Activated effector memory CD4-positive, alpha-beta T cell treated with Interleukin-2 at 50 U/mL for 16 hours (primary cell): ENCODE measurements at places on chromosomes 7 and 10.

GRCh38 chr7:142608630-142609428, 140.4 kb upstream of the PRSS1 start:
- DNase-seq = no peak

GRCh38 chr10:69467928-69468750, 16.9 kb downstream of the TSPAN15 start:
- DNase-seq = no peak

- no peak for DNase-seq
These were observed 40.3 kb downstream of the ARHGAP22 start for GRCh38 chr10:48564466-48565160.

GRCh38 chr10:24318517-24318916, 109.6 kb downstream of the KIAA1217 start:
- DNase-seq = no peak

DNA sequence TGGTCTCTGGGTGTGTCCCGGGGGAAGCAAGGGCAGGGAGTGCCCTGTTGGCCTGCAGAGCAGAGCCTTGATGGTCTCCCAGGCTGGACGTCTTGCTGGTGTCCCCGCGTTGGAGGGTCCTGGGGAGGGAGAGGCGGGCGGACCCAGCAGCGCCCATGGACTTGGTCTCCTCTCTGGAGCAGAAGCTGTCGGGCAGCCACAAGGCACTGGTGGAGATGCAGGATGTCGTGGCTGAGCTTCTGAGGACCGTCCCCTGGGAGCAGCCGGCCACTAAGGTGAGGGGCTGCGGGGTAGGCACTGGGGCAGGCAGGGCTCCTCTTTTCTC, 20.9 kb downstream of the TTYH3 start:
- DNase-seq = no peak

GRCh38 chr10:112375721-112376395, 1.9 kb downstream of the ACSL5 start:
- DNase-seq = peak; percentile 40

- DNase-seq = no peak
These were observed 3.0 kb downstream of the DOCK1 start for GRCh38 chr10:126908225-126908624.

DNA sequence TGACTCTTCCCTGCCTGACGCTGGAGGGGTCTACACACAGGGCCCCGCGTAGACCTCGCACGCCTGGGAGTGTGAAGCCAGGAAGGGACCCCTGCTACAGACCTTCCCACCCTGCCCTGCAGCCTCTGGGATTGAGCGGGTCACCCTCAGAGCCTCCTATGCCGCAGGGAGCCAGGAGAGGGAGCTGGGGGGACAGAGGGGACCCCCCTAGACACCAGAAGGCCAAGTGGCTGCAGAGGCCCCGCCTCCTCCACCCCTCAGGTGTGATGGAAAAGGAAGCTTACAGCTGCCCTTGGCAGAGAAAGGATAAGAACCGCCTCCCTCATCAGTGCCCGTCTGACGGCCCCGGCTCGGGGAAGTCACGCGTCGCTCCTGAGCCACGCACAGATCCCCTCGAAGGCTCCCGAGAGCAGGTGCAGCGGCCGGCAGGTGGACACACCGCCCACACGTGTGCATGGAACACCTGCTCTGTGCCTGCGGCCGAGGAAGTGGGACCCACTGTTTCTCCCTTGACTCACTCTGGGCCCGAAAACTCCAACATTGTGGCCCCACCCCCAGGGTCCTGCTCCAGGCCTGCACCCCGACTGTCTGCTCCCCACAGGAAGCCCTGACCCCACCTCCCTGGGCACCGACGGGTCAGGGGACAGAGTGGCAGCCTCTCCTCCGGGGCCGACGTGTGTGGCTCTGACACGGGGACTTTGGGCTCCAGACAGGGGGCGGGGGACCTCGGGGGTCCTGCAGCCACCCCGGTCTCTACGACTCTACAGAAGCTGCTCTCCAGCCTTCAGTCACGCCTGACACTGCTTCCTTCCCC, 73.3 kb downstream of the MICALL2 start:
- DNase-seq = no peak

DNA sequence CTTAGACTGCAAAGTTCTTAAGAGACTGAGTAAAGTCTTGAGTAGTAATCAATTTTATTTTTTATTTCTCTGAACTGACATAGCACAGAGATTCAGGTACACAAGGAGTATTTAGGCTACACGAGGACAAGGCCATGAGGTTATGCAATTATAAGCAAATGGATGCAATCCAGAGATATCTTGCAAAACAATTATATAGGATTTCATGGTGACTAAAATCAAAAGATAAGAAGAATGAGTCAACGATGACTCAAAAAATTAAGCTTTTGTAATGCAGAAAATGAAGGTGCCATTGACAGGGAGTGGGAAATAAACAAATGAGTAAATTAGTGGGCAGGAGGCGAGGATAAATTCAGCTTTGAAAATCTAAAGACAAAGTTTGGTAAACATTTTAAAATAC, 66.7 kb upstream of the MYO3A start:
- DNase-seq = no peak

DNA sequence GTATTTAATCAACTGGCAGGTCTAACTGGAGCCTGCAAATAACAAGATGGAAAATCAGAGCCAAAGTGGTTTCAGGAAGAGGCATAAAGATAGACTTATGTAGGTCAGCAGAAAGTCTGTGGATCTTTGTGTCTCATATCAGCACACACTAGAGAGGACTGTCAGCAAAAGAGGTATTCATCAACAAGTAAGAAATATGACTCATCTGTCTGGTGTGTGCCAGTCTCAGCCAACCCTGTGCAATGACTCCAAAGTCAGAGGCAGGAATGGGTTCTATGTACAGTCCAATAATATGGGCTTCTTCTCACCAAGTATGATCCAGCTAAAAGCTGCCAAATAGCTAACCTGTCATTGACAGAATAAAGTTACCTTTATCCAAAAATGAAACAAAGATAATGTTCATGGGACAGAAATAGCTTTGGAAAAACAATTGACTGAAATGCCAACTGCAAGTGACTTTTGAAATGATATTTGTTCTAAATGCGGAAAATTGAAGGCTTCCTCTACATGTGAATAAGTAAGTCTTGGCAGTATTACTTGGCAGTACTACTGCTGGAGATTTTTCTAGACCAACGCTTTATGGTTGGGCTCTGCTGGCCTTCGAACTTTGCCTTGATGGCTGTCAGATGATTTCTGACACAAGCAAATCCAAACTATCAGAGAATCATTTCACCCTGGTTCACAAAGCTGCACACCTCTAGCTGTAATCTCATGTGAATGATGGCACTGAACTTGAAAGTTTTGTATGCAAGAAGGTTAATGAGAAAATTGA, 272.3 kb upstream of the SEMA3C start:
- no peak for DNase-seq

DNA sequence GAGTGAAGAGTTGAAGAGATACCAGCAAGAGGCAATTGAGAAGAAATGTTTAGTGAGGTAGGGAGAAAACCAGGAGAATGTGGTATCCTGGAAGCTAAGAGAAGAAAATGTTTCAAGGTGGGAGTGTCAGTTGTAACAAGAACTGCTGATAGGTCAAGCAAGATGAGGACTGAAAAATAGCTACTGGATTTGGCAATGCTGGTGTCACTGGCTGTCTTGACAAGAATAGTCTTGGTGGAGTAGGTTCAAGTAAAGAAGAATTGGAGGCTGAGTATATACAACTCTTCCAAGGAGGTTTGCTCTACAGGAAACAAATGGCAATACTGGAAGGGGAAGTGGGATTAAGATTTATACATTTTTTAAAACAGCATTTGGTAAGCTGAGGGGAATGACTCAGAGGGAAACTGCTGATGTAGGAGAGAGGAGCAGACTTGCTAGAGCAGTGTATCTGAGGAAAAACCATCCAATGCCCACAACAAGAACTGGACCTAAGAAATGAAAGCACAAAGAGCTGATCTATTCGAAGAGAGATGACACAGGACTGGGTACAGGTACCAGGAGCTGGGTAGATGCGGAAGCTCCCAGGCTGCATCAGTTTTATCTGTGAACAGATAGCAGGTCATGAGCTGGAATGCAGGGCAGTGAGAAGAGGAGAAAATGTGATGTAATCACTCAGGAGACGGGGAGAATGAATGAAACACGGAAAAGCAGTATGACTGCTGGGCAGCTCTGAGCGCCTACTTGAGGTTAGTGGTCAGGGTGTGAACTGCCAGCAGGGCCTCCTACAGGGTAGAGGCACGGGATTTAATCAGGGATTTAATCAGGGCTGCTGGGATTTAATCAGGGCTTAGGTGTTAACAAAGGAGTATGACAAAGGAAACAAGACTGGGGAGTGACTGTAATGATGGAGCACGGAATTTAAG, 34.5 kb downstream of the FAM25A start:
- no peak for DNase-seq

- DNase-seq = no peak
These were observed 342.4 kb upstream of the GRM3 start for GRCh38 chr7:86301301-86301700.

DNA sequence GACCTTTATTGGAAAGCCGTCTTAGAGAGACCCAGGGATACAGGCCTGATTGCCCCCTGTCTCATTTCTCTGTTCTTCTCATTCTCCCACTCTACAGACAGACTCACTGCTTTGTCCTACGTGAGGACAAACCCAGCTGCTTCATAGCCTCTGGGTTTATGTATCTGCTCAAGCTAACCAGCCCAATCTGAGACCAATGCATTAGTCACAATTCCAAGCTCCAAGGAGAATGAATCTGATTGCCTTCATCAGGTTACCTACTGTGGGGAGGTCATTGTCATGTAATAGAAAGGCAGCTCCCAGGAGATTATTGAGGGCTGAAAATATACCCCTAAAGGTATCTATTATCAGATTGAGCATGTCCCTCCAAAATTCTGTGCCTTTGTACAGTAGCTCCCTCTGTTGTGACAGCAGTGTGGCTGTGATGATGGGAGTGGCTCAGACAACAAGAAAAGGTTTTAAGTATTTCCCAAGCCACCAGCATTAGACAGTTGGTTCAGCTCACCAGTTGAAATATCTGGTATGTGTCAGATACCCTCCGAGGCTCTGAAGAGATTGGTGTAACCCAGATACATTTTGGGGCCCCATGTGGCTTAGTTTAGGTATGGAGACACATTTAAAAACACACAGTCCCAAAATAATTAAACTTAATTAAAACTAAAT, 123.1 kb upstream of the EEPD1 start:
- DNase-seq = no peak

- no peak for DNase-seq
These were observed 27.3 kb upstream of the SYCE1 start for GRCh38 chr10:133592716-133593115.

DNA sequence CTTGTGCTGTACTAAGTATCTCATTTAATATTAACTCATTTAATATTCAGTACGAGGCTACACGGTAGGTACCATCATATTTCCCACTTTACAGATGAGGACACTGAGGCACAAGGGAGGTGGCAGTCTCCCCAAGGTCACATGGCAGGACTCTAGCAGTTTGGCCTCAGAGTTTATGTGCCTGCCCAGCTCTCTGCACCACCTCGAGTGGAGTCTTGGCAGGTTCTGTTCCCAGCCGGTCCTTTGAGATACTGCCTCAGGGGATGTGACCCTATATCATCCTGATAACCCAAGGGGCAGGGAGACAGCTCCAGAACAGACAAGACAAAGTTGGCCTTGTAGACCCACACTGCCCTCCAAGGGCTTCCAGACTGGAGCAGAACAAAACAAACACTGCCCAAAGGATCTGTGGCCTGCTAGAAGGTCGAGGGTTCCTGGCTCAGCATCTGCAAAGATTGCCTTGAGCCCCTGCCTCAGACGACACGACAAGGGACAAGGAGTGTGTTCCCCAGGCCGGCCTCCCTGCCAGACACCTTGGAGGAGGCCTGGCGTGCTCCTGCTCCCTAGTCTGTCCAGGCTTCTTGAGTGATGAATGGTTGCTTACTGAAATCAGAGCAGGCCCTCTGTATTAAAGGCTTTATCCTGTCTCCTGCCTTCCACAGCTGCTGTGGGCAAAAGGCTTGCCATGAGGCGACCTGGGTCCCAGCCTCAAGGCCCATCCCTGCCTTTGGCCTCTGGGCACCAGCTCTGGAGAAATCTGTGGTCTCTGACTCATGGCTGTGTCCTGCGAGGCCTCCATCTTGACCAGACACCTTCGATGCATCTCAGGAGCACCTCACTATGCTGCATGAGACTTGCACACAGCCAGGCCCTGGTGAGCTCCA, 3.9 kb upstream of the PWWP2B start:
- DNase-seq = no peak

GRCh38 chr7:153193144-153193595, 433.6 kb downstream of the ACTR3B start:
- no peak for DNase-seq

- no peak for DNase-seq
These were observed 23.2 kb upstream of the AOAH start for GRCh38 chr7:36747280-36748016.
